Stimulated activated CD4-positive, alpha-beta T cell treated with anti-CD3 and anti-CD28 coated beads, TNF-alpha, amount 100 ng/mL, for 4 hours (primary cell): ENCODE measurements at places on chromosomes 3 and 15.

DNA sequence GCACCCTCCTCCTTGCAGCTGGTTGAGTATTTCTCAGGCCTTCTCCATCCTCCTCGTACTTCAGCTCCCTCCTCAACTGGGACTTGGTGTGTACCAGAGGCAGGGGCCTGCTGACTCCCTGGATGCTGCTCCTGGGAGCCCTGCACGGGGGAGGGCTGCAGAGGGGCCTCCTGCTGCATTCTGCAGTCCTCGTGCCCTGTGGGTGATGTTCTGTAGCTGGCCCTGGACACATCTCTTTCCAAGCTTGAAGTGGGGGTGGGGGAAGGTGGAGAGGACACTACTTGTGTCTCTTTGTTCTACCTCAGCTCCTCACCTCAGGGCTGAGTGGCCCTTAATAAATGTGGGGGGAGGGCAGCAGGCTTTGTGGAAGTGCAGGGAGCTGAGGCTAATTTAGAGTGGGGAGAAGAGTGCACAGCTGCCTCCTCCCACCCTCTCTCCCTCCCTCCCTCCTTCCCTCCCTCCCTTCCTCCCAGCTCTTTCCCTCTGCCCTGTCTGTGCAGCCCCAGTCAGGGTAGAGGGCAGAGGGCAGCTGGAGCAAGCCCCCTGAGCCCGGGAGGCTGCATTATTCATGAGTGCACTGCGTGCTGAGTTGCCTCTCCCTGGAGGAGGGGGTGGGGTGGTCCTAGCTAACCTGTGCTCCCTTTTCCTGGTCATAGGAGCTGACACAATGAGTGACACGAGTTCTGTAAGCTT is 3.7 kb upstream of the GRM2 start:
- DNase-seq: no peak

DNA sequence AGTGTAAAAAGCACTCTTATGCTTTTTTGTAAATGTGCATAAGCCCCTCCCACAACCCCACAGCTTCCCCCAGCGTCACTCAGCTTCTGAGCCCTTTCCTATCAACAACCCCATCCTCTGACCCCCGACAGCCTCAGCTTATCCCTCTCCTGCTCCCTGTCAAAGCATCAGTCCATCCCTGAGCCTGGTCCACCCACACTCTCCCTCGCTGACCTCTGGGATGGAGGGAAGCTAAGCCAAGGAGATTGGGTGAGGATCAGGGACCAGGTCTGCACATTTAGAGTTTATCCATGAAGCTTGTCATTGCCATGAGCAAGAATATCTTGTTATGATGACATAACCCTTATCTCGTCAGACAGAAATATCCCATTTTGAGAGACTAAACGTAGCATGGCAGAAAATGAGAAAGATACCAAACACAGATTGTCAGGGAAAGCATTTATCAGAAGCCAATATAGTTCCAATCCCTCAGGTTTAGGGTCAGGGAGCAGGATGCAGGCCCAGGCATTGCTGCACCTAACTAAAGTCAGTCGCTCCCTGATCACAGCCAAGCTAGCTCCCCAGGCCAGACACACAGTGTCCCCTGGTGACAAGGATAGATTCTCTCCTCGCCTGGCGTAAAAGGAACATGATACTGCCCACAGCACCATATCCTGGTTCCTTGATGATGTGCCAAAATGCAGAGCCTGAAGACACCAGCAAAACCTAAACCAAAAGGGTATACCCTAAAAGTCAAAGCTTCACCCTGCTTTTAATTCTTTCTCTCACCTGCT is 66.9 kb downstream of the DCLK3 start:
- no peak for DNase-seq

- no peak for DNase-seq
Observed at GRCh38 chr15:62020576-62021160, 39.6 kb downstream of the VPS13C start.

- no peak for DNase-seq
Observed at GRCh38 chr3:125624341-125624740, 29.0 kb upstream of the OSBPL11 start.

GRCh38 chr15:72790302-72790910 is 6.8 kb upstream of the ADPGK start:
- no peak for DNase-seq

GRCh38 chr3:42638339-42638842 is 15.1 kb upstream of the ZBTB47 start:
- no peak for DNase-seq

- DNase-seq: no peak
Observed at GRCh38 chr3:134242649-134243617, 7.7 kb downstream of the RYK start.

DNA sequence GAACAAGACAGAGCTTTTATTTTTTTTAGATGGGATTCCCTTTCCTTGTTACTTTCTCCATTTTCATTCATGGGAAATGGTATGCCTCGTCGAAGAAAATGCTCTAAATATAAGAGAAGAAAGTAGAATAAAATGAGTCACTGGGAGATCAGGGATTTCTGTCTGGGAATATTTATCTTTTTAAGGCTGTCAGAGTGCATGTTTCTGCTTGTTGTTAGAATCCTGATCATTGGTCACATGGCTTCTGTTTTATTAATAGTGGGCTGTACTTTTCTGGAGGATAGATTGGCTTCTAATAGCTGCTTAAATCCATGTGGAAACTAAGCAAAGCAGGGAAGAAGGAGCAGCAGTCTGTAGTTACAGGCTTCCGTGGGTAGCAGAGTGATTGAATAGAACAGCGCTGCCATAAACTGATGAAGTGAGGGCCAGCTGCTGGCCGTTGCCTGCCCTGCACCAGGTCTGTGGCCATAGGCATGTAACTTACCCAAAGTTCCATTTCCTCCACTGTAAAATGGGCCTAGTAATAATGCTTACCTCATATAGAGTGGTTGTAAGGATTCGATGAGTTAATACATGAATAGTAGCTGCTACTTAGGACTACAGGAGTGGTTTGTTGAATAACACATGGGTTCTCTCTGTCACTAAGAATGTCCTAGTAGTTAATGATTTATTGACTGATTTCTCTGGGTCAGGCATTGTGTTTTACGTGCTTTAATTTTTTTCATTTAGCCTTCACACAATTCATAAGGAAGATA is 289.9 kb downstream of the SATB1 start:
- no peak for DNase-seq

GRCh38 chr3:6965881-6966280 is 105.0 kb downstream of the GRM7 start:
- no peak for DNase-seq

- DNase-seq: no peak
Observed at GRCh38 chr3:158769952-158770740, 31.7 kb upstream of the MFSD1 start.

- DNase-seq: no peak
Observed at GRCh38 chr15:61092361-61093157, 136.5 kb downstream of the RORA start.
